Fibroblast of mammary gland (primary cell): ENCODE measurements at places on chromosomes 6 and 20.
A peak's percentile ranks its signal among the peaks of the same experiment; 100 is the strongest.

DNA sequence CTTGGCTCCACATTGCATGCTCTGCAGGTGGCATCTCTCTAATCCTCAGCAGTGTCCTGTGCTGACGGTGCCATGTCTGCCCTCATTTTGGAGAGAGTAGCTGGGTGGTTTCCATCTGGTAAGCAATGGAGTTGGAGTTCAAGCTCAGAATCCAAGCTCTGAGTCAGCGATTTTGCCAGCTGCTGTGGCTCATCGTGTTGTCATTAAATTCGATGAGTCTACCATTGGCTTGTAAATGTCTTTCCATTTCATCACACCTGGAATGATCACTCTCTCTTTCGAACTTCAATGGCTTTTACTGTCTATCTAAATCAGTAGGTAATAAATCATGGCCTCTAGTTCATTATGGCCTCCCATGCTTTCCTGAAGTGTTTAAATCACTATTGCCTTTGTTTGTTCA lies 378.5 kb upstream of the TSHZ2 start:
- DNase-seq, result peak; percentile 37

- DNase-seq, result peak; percentile 88
Measured at GRCh38 chr6:166540631-166541331, 45.7 kb downstream of the RAMACL start.

DNA sequence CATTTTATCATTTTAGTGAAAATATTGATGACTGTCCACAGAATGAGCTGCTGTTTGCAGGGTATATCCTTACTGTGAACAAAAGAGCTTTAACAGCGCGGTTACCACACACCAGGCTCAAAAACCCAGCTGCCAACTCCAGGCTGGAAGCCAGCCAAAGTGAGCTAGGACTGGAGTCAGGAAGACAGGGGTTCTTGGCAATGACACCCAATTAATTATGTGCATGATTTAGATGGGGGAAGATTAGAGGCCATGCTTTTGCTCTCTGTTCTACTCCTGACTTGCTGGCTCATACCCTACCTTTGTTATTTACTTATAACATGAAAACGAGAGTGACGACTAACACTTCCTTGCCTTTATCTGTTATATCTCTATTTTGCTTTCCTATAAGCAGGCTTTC lies 128.9 kb upstream of the SHLD1 start:
- peak; percentile 31 for DNase-seq

GRCh38 chr20:50987493-50988210 lies 29.0 kb downstream of the MOCS3 start:
- DNase-seq, result peak; percentile 91

DNA sequence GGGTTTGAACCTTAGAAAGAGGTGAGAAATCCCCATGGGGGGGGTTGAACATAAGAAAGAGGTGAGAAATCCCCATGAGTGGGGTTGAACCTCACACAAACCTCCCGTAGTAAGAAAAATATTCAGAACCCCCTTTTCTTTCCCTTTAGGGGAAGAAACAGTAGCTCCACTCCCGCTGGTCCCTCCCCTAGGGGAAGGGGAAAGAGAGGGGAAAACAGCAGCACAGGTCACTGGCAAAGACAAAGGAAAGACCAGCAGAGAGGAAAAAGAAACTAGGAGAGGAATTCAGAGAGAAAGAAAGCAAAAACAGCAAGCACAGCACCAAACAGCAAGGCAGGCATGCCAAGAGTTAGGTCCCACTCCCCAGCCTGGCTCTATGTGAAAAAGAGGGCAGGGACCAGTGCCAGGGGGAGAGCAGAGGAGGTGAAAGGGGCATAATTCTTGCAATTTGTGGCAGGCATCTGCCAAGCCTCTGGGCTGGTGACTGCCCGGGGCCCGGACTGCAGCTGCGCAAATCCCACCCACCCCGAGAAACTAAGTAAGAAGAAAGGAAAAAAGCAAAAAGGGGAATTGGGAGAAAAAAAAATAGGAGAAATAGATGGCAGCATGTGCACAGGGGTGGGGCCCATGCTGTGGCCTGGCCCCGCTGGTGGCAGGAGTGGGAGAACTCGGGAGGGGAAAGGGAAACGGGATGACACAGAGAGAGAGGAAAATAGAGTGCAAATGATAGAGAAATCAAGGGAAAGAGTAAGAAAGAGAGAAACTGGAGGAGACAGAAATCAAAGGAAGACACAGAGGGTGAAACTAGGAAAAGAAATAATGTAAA lies 15.1 kb upstream of the GOPC start:
- no peak for DNase-seq
